H4 (cell line): ENCODE measurements at places on chromosomes 7 and 10. TPM values are rescaled to one million over a fixed set of nuclear protein-coding genes. Genes with fewer than 3 reads are reported as not detected.

Gene LIPN
- not detected in 2 replicates for total RNA-seq

GRCh38 chr10:42969147-42969546 is 107.7 kb upstream of the RET start:
- DNase-seq, result no peak

DNA sequence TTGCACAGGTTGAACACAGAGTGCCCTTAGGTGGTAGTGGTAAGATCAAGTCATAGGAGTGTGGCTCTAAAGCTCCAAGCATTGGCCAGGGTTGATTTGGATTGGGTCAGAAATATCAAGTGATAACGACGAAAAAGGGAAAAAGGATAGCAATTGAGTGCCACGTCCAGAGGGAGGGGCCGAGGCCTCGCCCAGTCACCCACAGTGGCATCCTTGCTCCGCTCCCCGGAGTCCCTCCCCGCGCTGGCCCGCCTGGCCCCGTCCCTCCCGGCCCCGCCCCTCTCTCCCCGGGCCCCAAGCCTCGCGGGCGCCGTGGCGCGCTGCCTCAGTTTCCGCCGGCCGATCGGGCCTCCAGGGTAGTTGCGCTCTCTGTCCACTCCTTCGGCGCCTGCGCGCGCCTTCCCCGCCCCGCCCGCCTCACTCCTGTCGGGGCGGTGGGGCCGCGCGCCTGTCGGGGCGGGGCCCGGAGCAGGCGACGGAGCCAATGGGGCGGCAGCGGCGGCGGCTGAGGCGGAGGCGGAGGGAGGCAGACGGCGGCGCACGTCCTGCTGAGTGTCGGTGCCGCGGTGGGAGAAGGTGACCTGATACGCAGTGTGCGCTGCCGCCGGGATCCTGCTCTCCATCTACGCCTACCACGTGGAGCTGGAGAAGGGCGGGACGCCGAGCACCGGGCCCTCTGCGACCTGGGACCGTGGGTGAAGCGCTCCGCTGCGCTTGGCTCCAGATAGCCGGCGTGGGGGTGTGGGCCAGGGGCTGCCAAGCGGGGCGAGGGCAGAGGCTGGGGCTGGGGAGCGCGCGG is 209.1 kb upstream of the ZNF722 start:
- peak; percentile 40 for DNase-seq

GRCh38 chr10:46537309-46537708 is 19.1 kb downstream of the GPRIN2 start:
- no peak for DNase-seq

Gene AKR1D1
- not detected in 2 replicates for total RNA-seq

Gene FXYD4
- total RNA-seq, result not detected in 2 replicates

Gene PON1
- not detected in 2 replicates for total RNA-seq

DNA sequence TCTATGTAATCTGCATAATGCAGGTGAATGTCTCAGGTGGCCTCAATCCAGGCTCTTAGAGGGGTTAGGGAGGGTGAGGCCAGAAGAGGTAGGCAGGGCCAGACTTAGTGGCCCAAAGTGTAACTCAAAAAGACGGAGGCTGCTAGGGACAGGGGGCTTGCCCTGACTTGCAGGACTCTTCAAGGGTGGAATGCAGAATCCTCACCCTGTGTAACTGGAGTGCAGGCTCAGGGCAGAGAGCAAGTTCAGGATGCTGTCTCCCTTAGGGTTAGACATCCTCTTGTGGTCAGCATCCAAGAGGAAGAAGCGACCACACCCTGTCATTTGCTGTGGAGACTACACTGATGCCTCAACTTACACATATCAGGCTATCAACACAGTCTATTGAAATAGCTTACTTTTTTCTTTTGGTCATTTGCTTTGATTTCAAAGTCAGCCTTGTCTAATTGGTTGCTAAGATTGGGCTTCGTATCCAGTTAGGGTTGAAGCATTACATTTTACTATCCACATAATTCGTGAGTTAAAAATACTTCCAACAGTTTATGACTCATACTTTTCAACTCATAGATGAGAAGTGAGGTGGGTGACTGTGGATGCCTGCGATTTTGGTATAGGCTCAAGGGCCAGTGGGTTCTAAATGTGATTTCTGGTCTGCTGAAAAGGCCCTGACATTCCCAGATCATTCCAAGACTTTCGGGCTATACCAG is 563.6 kb downstream of the SUGCT start:
- DNase-seq, result no peak

Gene SPDYE6
- not detected in 2 replicates for total RNA-seq

- no peak for DNase-seq
Measured at GRCh38 chr7:116732788-116733694, 61.0 kb downstream of the MET start.

GRCh38 chr10:10849306-10849705 is 168.4 kb upstream of the CELF2 start:
- DNase-seq, result no peak

Gene MMP21
- total RNA-seq, result not detected in 2 replicates

DNA sequence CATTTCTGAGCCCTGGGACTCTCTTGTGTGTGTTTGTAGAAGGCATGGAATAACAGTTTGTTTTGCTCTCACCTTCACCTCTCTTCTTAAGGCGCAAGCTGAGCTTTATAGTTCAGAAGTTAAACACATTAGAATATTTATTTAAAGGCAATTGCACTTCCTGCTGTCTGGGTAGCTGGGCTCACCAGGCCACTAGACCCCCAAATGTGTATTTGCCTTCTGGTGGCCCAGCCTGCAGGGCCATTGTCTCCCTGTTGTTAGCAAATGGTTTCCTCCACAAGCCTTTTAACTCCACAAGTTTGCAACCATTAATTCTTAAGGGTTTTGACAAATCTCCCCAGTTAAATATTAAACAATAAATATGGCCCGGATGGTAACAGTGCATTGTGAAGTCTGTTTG is 31.1 kb upstream of the NEUROD6 start:
- no peak for DNase-seq

DNA sequence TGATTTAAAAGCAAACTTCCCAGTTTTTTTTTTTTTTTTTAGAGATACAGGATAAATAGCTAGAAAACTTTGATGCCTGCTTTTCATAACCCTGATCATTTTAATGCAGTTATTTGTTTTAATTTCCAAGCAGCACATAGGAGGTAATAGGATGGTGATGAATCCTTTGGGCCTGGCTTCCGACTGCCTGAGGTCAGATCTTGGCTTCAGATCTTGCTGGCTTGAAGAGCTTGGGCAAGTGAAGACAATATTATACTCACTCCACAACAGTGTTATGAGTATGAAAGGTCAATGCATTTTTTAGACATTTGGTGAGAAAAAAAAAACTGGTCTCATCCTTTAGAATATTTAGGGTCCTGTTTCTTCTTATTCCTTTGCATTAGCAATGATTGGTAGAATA is 124.8 kb upstream of the PRKCQ start:
- no peak for DNase-seq

DNA sequence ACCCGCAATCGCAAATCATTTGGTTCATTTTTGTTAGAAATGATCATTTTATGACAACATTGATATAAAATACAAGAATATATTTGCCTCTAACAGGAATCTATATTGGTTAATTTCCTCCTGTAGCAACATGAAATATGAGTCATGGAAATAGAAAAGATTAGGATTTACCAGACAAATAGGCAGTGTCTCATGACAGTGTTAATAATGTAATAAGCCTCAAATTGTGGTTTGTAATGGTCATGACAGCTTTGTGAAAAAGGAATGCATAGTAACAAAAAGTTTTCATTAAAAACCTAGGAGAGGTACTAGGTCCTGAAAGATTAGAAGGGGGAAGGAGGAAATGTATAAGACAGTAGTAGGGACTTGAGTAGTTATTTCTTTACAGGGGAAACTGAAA is 7.9 kb upstream of the SLK start:
- DNase-seq, result no peak

Gene CRYGN
- not detected in 2 replicates for total RNA-seq

Gene CFAP43
- 0.27 TPM in 1 of 2 replicates, not detected in the other for total RNA-seq

- peak; percentile 60 for DNase-seq
Measured at GRCh38 chr10:76559892-76560220, 1077.8 kb downstream of the KCNMA1 start.
